ENCODE measurements at places on chromosomes 3 and 15.

DNA sequence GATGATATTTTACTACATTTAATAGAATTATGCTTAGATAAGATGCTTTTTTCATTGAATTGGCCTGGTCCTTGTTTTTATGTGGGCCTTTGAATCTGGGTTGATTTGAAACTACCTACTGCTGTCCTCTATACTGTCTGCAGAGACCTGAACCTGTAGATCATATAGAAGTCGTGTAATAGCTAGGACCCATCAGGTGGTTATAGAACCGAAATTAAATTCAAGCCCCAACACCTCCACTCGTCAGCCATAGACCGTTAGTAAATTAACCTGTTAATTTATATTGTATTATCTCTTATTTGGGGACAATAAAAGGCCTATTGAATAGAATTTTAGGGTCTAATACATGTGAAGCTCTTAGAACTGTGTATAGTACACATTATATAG lies 108.4 kb downstream of the MBNL1 start:
- DNase-seq, result no peak

GRCh38 chr3:104286645-104287044 lies 1080.1 kb upstream of the ALCAM start:
- DNase-seq, result no peak

- no peak for DNase-seq
Measured at GRCh38 chr15:89402518-89402805, 67.8 kb upstream of the POLG start.

DNA sequence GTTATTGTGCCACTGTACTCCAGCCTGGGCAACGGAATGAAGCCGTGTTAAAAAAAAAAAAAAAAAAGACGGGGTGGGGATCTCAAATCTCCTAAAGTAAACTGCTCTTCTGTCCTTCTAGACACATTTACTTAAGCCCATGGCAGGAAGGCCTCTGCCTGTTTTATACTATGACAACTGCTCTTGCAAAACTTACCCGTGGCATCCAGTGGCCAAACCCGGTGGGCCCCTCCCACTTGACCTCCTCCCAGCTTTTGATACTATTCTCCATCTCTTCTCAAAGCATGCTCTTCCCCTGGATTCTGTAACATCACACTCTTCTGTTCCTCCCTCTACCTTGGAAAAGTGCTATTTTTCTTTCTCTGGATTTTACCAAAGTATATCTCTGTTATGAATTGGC lies 112.2 kb downstream of the RFTN1 start:
- no peak for DNase-seq

DNA sequence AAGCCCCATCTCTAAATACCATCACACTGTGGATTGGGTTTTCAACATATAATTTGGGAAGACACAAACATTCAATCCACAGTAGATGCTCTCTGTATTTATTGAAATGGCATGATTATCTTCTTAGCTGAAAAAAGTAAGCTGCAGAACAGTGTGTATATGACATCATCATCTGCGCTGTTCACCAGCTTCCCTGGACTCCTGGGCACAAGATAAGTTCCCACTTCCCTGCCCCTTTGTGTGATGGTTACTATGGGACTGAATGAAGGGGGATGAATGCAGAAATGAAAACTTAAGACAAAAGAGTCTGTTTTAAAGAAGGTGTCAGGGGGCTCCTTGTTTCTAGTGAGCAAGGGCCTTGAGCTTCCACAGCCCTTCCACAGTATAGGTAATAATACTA lies 20.0 kb upstream of the GPD1L start:
- no peak for DNase-seq

DNA sequence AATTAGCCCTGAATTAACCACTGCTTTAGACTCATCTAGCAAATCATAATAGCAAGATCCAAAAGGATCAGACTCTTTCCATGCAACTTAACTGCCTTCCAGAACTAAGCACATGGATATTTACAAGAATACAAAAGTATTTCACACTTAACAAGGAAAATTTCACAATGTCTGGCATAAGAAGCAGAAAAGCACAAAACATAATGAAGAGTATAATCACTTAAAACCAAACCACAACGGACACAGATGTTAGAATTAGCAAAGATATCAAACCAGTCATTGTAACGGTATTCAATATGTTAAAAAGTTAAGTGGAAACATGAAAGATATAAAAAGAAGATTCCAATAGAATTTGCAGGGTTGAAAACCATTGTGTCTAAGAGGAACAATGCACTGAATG lies 51.5 kb upstream of the COL6A6 start:
- DNase-seq, result no peak

- no peak for DNase-seq
Measured at GRCh38 chr3:74315291-74315690, 299.2 kb downstream of the CNTN3 start.

DNA sequence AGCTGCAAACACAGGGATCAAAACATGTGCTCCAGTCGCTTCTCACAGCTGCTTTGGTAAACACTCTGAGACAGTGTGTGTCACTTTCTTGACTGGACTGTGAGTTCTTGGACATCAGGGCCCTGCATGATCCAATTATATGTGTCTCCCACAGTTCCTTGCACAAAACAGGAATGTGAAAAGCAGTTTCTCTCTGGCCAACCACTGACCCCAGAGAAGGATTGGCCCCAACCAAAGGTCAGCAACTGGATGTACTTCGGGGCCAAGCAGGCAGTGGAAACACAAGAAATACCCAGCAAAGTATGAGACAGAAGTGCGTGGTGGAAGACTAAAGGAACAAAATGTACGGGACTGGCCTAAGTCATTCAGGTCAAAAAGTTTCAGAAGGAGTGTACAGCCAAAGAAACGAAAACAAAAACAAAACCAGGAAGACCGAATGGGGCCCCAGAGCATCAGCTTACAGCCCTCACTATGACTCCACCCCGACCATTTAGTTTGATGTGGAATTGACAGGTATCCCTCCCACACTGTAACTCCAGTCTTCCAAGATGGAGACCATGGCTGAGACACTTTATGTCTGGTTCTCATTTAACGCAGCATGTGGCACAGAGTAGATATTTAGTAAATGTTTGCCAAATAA lies 76.7 kb upstream of the LPP start:
- DNase-seq, result no peak

- no peak for DNase-seq
Measured at GRCh38 chr15:74036271-74037170, 42.0 kb downstream of the PML start.

- no peak for DNase-seq
Measured at GRCh38 chr3:71255498-71255897, 328.0 kb downstream of the FOXP1 start.

GRCh38 chr15:57251308-57251707 lies 125.0 kb upstream of the CGNL1 start:
- DNase-seq, result no peak

- no peak for DNase-seq
Measured at GRCh38 chr3:170740726-170741591, 129.0 kb downstream of the RPL22L1 start.

GRCh38 chr15:45377609-45378148 lies 665 bp downstream of the GATM start:
- DNase-seq, result no peak

DNA sequence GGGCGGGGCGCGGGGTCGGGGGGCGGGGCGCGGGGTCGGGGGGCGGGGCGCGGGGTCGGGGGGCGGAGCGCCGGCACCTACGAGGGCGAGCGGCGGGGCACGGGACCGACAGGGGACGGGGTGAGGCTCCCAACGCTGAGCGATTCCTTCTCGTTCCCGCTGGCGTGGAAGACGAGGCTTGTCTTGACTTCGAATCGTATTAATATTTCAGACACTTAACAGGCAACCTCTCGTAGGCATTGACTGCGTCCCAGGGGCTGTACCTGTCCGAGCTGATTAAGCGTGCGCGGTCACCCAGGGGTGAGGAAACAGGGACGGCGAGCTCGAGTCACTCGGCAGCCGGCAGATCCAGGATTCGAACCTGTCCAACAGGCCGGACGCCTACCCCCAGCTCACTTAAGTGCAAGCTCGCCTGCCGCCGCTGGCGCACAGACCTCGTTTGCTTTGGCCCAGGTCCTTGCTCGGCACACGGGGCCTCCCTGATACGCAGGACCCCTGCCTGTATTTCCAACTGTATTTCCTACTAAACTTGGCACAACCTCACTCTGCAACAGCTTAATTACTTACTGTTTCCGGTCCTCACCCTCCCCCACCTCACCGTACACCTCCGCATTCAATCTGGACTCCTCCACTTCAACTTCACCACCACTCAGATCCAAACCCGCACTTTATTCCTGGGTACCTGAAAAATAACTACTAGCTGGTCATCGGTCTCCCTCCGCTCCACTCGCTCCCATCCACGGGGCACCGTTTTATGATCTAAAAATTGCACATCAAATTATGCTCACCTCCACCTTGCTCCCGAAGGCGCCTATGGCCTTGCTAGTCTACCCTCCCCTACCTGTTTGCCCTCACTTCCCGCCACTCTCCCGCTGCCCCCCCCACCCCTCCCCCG lies 722 bp upstream of the ZXDC start:
- no peak for DNase-seq

- no peak for DNase-seq
Measured at GRCh38 chr3:114270019-114270418, 23.8 kb upstream of the TIGIT start.

DNA sequence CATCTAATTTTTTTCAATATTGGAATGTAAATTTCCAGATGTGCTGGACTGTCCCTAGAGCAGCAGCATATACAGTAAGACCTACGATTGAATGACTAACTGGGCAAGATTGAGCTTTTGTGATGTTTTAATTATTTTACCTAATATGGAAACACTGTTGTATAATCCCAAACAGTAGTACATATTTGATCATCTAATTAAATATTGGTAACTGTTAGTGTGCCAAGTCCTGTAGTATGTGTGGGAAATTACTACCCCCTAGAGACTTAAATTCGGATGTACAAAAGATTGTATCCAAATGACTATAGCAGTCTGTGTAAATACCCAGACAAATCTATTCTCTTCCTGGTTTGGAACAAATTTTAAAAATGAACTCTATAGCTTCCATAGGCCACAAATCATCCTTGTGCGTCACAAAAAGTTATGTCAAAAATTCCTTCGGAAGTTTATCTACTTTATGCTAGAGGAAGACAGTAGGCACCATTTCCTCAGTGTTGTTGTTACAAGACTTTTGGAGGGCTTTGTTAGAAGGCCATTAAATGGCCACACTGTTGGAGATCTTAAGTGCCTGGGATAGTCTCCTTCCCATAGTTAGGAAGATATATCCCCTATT lies 41.6 kb downstream of the NKIRAS1 start:
- no peak for DNase-seq

- DNase-seq, result peak; percentile 89
Measured at GRCh38 chr3:52313774-52314188, 2.3 kb upstream of the DNAH1 start.

DNA sequence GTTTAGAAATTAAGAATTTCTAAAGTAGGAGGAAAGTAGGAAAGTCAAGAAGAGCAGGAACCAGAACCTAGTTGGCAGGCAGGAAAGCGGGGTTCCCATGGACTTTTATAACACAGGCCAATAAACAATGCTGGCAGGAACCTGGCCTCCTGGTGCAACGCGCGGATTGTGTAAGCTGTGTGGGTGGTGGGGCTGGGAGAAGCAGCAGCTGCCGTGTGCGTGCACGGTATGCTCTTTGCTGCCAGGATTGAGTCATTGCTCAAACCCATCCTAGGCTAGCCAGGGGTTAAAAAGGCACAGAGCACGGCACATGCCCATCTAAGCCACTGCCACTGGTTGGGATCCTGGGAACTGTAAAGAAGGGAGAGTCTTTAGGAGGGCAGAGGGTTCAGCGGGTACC lies 209.9 kb upstream of the RGMA start:
- no peak for DNase-seq

DNA sequence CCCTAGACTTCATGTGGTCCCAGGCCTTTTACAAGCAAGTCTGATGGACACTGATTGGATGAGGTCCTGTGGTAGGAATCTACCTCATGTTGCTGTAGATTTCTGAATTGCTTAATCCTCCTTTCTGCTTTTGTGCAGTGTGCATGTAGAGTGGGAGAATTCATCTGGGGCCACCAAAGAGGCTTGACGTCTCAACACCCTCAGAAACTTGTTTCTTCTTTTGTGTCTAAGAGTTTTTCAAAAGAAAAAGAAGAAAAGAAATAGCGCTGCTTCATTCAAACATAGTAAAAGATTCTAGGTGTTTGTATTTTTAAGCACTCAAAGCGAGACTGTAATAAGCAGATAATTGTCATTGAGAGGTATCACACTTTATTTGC lies 46.2 kb downstream of the NR1D2 start:
- DNase-seq, result no peak

DNA sequence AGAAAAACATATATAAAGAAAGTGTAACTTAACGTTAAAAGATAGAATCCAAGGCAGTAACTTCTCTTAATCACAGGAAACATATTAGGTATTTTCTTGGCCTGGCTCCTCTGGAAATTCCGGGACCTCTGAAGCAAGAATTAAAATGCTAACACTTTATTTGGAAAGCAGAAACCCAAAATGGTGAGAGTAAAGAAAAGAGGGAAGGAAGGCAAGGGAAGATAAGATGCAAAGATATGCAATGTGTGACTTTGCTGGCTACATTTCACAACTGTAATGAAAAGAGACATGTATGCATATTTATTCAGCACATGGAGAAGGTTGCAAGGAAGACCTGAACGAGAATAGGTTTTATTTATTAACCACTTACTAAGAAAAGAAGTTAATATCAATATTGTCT lies 372.5 kb downstream of the TBL1XR1 start:
- no peak for DNase-seq

GRCh38 chr3:64351713-64352638 lies 126.7 kb upstream of the PRICKLE2 start:
- DNase-seq, result no peak

DNA sequence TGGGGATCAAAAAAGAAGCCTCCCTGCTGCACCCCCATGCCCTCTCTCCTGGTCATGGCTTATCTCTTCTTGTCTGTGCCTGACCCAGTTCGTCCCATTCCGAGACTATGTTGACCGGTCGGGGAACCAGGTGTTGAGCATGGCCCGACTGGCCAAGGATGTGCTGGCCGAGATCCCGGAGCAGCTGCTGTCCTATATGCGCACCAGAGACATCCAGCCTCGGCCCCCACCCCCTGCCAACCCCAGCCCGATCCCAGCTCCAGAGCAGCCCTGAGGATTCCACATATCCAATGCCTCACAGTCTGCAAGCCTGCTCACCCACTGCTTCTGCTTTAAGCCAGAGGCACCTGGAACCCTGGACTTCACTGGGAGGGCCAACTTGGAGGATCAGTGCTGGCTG lies 2.1 kb upstream of the BRPF1 start:
- no peak for DNase-seq

GRCh38 chr3:3902161-3902560 lies 102.9 kb downstream of the LRRN1 start:
- DNase-seq, result no peak

DNA sequence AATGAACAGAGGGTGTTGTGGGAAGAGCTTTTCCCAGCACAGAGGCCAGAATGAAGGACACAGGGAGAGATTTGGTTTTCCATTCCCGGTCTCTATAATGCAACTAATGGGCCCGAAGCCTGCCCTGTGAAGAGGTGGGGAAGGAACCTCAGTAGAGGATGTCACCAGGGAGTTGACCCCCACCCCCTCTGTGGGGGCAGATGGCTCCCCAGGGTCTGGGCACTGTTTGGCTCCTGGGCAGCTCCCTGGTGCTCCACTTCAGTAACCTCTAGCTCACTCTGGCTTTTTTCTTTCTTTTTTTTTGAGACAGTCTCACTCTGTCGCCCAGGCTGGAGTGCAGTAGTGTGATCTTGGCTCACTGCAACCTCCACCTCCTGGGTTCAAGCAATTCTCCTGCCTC lies 109.1 kb upstream of the DLG1 start:
- no peak for DNase-seq

GRCh38 chr3:111954228-111954990 lies 24.4 kb upstream of the ABHD10 start:
- no peak for DNase-seq
